Smooth muscle cell of bladder (primary cell): ENCODE measurements at places on chromosomes 11 and 22. TPM values are rescaled to one million over a fixed set of nuclear protein-coding genes. Genes with fewer than 3 reads are reported as not detected.

The NAA40 gene
- 6.4 and 9.2 TPM in 2 replicates for total RNA-seq

The SLC22A6 gene
- not detected in 2 replicates for total RNA-seq

The KCNJ11 gene
- not detected in 2 replicates for total RNA-seq

The RFPL1 gene
- not detected in 2 replicates for total RNA-seq

The ASRGL1 gene
- 0.28 and 0.37 TPM in 2 replicates for total RNA-seq

The PPP2R5B gene
- 6.7 and 11.2 TPM in 2 replicates for total RNA-seq

The SLC22A12 gene
- total RNA-seq = not detected in 2 replicates

The IL17REL gene
- total RNA-seq = under 0.01 TPM in 1 of 2 replicates, not detected in the other

The OR5B21 gene
- 0.14 TPM in 1 of 2 replicates, not detected in the other for total RNA-seq

The CAVIN3 gene
- 147 and 185 TPM in 2 replicates for total RNA-seq

The HEPN1 gene
- total RNA-seq = not detected in 2 replicates

The PRRG4 gene
- total RNA-seq = under 0.01 and 0.09 TPM in 2 replicates

The OR2AG1 gene
- not detected in 2 replicates for total RNA-seq

The P4HA3 gene
- 20.8 and 35.9 TPM in 2 replicates for total RNA-seq

The PTPRJ gene
- total RNA-seq = 11.1 and 14.2 TPM in 2 replicates
